ENCODE measurements at places on chromosomes 4 and X.

DNA sequence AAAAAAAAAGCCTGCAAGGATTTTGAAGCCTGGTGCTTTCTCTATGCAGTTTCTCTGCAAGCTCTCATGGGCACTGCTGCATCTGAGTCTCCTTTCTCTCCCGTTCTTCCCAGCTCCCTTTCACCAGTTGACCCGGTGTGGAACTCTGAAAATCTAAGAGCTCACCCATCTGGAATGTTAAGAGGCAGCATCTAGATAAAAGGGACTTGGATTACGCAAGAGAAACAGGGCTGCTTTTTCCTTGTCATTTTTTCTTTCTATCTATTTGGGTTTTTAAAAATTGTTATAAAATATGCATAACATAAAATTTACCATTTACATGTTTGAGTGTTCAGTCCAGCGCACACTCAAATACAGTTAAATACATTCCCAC is 95.2 kb upstream of the RPS6KA3 start:
- no peak for DNase-seq

DNA sequence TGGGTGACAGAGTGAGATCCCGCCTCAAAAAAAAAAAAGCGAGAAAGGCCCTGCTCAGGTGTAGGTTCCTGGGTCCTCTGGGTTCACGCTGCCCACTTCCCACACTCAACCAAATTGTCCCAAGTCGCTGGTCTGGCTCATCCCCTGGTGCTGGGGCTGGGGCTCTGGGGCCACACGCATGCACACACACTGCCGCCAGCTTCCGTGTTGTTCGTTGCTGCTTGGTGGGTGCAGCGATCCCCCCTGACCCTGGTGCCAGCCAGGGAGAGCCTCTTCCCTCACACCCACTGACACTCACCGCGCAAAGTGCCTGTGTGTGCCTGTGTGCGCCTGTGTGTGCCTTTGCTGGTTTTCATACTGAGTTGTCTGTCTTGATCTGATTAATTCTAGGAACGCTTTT is 124.1 kb upstream of the NKX1-1 start:
- DNase-seq = no peak

GRCh38 chr4:176156656-176157055 is 38.7 kb downstream of the SPATA4 start:
- DNase-seq = no peak

GRCh38 chr4:24867251-24867650 is 45.6 kb downstream of the CCDC149 start:
- DNase-seq = no peak

- no peak for DNase-seq
Observed at GRCh38 chr4:158894826-158895225, 126.0 kb downstream of the FNIP2 start.

DNA sequence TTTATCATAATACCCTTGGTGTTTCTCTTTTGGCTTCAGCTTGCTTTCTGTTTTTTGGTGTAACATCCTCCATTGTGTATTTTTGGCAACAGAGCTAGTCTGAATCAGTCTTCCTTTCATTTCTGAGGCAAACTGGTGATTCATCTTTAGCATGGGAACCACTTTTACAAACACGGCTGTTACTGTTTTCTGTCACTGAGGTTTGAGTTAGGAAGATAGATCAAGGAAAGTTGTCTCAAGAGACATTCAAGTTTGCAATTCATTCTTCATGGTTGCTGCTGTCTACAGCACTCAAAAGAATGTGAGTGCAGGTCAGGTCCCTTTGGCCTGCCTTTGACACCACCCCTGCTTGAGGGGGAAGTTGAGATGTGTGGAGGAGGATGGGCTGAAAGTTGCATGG is 36.3 kb downstream of the IL21 start:
- DNase-seq = no peak

DNA sequence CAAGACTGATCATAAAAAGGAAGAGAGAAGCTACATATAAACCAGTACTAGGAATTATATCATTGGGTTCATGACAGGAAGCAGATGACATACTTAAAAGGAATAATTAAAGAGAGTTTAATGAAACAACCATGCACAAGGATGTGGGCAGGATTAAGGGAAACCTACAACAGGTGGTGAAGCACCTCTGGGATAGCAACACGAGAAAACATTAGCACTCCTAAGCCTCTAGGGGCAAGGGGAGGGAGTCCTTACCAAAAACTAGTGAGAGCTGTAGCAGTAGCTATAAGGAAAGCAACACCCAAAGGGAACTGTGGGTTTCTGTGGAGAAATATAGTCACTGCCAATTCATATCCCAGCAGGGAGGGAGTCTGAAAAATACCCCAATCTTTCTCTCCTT is 7.2 kb upstream of the THOC2 start:
- DNase-seq = no peak

DNA sequence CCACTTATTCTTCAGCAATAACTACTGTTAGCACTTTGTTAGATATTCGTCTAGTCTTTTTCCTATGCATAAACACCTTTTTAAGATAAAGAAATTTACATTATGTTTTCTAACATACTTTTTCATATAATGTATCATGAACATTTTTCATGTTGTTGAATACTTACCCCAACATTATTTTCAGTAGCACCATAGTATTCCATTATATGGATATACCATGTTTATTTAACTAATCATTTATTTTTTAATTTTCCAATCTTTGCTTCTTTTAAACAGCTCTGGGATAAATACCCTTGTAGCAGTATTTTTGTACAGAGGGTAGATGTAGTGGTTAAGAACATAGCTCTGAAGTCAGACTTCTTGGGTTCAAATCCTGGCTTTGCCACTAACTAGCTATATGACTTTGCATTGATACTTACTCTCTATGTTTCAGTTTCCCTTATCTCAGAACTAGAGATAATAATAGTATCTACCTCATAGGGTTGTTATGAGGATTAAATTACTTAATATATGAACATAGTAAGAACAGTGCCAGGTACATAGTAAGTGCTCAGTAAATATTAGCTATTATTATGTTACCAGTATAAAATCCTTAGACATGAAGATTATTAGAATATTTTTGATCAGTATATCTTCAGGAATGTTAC is 11.3 kb downstream of the EXOC1 start:
- DNase-seq = no peak

DNA sequence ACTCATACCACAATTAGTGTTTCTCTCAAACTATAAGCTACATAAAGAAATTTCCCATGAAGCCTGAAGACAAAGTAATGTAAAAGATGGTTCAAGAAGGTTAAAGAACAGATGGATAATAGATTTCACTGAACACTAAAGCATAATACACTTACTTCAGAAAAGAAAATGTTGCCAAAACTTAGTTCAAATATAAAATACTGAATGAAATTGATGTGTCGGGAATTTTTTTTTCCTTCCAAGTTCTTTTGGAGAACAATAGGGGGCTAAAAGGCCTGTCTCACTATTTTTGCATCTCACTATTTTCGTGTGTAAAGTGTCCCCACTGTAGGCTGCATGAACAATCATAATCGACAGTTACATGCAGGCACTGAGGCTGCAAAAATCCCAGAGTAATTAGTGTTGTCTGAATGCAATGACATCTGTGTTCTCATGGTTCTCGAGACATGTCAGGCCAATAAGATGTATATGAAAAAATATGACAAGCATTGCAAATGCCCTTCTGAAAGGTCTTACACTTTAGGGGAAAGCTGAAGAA is 11.9 kb upstream of the MAB21L2 start:
- DNase-seq = no peak

DNA sequence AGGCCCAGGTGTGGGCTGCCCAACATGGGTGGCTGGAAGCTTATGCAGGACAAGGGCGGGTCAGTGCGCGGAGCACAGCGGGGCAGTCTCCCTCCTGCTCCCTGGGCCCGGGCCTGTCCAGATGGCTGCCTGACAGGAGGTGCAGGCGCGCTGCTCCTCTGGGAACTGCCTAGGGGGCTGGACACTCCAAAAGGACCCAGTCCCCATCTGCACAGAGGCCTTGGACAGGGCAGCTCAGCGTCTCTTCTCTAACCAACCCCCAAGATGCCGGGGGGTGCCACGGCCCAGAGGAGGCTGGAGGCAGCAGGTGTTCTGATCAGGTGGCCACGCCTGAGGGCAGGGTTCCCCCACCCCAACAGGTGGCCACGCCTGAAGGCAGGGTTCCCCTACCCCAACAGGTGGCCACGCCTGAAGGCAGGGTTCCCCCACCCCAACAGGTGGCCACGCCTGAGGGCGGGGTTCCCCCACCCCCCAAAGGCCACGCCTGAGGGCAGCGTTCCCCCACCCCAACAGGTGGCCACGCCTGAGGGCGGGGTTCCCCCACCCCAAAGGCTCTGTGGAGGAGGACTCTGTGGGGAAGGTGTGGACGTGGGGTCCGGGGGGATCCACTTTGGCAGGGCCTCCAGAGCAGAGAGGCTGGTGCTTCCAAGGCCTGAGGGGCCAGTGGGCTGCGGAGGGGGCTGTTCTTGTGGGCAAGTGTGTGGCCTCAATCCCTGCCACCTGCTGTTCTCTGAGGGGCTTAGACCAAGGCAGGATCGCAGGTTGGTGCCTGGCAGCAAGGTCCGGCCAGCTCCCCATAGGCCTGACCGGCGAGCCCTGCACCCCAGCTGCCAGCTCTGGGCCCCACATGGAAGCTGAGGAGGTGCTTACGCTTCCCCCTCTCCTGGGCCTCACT is 36.1 kb downstream of the CPLX1 start:
- no peak for DNase-seq

- no peak for DNase-seq
Observed at GRCh38 chr4:188714501-188714900, 575.3 kb downstream of the TRIML1 start.

DNA sequence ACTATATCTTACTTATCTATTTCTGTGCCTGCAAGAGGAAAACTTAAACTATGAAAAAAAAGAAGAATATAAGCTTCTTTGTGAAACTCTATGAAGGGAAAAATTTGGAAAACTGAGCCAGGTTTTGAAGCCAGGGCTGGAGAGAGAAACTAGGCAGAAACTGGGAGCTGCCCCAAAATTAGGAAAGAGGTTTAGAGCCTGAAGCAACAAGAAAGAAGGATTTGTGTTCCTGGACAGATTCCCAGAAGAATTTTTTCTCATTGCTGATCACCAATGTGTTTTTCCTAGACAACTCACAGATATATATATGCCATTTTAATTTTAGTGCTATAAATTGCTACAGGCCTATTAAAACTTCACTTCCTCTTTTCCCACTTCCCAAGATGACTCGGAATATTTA is 245.0 kb upstream of the GEMIN8 start:
- DNase-seq = no peak

DNA sequence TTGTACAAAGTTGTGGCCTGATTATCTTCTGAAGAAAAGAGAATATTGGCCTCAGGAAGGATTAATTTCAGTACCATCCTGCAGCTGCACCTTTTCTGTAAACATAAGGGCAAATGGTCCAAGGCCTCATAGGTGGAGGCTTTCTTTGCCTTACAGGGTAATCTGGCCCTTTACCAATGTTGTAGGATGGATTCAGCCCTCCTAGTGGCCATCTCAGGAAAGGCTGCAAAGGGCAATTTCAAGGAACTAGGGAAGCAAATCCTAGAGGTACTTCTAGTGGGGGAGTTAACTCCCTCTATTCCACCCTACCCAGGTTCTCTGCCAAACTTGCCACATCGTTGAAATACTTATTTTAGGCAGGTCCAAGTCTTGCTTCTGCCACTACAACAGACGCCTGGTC is 57.6 kb downstream of the UGT2B11 start:
- no peak for DNase-seq

DNA sequence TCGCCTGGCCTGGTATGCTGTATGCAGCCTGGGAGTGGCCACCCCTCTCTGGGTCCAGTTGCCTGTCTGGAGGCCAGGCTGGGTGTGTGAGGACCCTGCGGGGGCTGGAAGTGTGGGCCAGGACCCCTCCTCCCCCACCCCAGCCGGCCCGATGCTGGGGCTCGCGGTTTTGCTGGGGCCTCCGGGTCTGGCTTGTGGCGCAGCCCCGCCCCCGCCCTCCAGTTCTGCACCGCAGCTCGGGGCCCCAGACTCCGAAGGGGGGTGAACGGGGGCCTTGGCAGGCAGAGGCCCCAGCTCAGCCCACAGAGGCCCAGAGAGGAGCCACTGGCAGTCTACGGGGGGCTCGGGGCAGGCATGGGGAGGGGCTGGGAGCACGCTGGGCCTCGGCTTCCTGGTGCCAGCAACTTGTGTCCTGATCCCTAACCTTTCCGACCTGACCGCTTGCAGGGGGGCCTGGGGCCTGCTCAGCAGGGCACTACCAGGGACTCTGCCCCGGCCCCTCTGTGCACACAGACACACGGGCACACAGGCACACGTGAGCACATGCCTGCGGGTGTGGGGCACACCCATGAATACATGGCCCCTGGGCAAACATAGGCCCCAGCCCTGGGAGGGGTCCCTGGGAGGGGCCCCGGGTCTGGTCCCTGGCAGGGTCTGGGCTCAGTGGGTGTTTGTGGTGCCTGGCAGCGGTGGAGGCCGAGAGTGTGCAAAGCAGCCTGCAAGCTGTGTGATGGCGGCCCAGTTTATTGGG is 21.4 kb upstream of the FGFR3 start:
- no peak for DNase-seq

DNA sequence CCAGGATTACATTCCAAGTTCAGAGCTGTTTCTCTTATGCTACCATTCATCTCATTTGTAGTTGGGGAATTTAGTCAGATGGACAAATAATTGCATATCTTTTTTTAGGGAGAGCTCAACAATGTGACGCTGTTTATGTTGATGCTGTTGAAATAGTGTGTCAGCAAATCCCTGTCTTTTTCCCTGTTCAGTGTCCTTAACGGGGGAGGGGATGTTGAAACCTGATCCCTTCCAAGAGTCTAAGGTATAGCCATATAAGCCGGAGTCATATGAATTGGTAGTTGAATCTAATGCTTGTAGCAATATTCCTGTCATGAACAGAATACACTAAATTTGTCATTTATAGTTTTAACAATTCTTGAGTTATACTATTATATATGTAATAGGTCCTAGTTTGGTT is 293.5 kb upstream of the FAT1 start:
- no peak for DNase-seq

DNA sequence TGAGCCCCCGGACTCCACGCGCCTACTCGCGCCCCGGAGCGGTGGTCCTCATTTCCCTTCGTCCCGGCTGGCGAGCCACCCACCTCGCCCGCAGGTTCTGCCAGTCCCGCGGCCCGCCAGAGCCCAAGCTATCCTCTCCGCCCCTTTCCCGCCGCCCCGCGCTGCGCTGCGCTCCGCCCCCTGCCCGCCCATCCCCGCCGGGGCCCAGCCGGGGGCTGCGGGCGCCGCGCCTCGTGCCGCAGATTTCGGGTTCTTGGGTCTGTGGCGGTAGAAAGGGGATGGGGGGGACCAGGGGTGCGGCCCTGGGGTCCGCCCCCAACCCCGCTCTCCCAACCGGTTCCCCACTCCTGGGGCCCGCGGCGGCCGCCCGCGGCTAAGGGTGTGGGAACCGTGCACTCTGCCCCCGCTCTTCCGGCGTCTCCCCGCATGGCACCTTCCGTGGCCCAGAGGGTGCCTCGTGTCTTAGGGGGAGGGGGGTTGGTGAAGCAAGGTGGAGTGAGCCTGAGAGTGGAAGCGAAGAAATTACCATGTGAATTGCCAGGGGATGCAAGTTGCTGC is 650.8 kb upstream of the DIPK2B start:
- DNase-seq = no peak
